GM10248 (cell line): ENCODE measurements at places on chromosomes 11 and 22.

- no peak for DNase-seq
Observed at GRCh38 chr11:112237451-112237850, 11.2 kb downstream of the PTS start.

GRCh38 chr11:36803084-36803483 is 205.0 kb upstream of the RAG2 start:
- DNase-seq, result no peak

GRCh38 chr11:120486138-120486537 is 25.4 kb upstream of the GRIK4 start:
- no peak for DNase-seq

DNA sequence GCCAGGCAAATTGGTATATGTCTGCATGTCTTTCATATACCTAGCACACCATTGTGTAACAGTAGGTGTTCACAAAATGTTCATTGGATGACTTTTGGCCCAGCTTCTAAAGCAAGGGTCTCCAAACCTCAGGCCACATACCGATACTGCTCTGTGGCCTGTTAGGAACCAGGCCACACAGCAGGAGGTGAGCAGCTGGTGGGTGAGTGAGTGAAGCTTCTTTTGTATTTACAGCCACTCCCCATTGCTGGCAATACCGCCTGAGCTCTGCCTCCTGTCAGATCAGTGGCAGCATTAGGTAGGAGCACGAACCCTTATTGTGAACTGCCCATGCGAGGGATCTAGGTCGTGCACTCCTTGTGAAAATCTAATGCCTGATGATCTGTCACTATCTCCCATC is 836.6 kb downstream of the NTM start:
- DNase-seq, result no peak

DNA sequence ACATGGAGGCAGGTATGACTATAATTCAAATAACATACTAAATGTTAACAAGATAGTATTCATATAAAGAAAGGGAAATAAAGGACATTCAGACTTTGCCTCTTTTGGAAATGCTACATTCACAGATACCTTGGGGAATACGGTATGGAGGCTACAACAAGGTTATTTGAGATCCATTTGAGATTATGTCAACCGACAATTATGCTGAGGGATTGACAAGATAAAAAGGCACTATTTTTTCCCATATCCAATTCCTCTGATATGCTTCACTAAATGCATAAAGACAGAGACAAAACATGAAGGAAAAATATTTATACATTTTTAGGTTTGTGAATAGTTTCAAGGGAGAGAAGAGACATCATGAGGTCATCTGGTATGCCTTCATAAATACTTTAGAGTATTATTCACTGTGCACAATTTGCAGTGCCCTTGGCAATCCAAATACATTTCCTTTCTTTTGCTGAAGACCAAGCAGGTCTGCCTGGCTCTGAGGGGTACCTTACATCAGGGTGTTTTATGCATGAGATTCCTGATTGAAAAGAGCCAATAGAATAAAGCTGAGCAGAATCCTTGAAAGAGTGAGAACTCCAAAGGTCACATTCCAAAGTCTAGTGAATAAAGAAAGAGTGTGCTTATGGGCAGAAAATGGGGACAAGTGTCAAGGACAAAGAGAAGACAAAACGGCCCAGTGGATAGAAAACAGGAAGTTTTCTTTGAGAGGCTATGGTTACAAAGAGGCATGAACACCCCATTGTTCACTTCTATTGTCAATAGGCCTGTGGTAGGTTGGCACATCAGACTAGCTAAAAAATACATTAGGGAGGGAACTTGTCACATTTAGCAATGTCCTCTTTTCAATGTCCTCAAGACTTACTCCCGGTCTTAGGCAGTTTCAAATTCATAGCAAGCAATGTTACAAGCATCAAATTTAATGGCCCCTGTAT is 455.8 kb downstream of the LRRC4C start:
- no peak for DNase-seq

GRCh38 chr11:126694065-126694625 is 306.4 kb downstream of the KIRREL3 start:
- DNase-seq, result no peak

GRCh38 chr11:122721201-122721963 is 65.9 kb downstream of the UBASH3B start:
- DNase-seq, result no peak

DNA sequence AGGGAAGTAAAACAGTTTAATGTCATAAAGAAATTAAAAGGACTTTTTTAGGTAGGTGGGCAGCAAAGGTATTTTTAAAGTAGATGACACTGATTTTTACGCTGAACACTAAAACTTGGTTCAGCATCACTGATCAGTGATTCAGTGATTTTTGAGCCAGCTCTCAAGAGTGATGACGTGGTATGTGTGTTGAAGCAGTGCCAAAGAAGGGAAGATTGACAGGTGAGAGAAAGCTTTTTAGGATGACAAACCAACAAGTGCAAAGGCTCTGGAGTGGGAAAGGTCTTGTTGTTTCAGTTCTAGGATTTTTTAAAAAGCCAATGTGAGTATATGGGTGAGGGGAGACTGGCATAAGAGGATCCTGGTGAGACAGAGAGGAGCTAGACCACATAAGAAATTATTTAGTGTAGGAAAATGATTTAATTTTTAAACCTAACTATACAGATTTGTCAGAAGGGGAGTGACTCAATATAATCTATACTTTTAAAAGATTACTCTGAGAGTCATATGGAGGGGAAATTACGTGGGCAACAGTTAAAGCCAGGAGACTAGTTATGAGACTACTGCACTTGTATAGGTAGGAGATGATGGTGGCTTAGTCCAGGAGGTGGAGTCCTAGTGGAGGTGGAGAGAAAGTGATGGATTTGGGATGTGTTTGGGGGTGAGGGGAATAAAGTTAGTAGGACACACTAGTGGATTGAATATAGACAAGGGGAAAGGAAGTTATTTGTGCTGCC is 17.6 kb upstream of the CALCB start:
- DNase-seq, result no peak

- DNase-seq, result no peak
Observed at GRCh38 chr11:122772945-122773344, 65.4 kb upstream of the CRTAM start.

GRCh38 chr11:78392854-78393253 is 24.8 kb downstream of the GAB2 start:
- no peak for DNase-seq

GRCh38 chr11:121451178-121451985 is 732 bp upstream of the SORL1 start:
- no peak for DNase-seq

- DNase-seq, result no peak
Observed at GRCh38 chr11:15500643-15501042, 385.9 kb downstream of the INSC start.

- DNase-seq, result peak; percentile 82
Observed at GRCh38 chr11:2419638-2420501, 19.3 kb downstream of the TSSC4 start.

GRCh38 chr11:27328614-27329013 is 34.4 kb downstream of the CCDC34 start:
- no peak for DNase-seq

GRCh38 chr11:34327804-34328631 is 29.8 kb downstream of the ABTB2 start:
- DNase-seq, result no peak

GRCh38 chr11:61333550-61334433 is 764 bp downstream of the TKFC start:
- no peak for DNase-seq

DNA sequence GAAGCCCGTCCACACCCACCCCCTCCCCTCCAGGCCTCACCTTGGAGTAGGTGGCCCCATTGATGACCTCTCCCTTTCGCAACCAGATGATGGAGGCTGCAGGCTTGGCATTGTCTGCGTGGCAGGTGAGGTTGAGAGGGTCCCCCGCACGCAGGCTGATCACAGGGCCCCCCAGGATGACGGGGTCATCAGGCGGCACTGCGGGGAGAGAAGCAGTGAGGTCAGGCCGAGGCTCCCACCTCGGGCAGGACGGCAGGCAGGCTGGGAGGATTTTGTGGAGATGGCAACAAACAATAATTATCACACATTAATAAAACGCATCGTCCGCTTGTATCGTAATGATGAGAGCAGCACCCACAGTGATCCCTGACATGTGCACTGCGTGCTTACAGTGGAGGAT is 117.8 kb downstream of the ST3GAL4 start:
- DNase-seq, result no peak

DNA sequence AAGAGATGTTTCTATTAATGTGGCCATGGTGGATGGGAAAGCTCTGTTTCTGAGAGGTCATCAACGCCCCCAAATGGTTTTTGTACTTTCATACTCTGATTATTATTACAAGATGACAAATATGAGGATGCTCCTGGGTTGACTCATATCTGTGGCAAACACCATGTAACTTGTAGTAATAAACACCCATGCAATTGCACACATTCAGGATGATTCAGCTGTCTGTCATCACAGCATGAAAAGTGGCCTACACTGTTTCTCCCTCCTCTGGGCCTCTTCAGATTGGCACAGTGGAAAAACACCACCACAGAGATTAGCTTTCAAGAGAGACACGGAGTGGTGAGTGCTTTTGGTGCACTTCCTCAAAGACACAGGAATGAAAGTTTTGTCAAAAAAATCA is 85.4 kb downstream of the MTNR1B start:
- DNase-seq, result no peak

DNA sequence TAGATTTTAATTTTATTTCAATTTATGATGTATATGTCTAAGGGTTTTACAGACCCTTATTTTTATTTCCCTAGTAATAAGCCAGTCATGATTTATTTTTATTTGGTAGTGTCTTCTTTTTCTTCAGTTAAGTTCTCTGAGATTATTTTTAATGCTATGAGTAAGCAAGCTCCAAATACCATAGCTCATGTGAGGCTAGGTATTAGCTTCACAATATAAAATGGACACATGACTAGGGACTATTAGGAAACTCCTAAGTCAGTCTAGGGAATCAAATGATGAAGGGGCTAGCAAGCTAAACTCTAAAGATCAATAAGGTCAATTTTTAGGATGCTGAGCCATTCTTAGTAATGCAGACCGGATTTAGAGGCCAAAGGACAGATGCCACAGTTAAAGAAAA is 45.9 kb downstream of the CKAP5 start:
- DNase-seq, result no peak

DNA sequence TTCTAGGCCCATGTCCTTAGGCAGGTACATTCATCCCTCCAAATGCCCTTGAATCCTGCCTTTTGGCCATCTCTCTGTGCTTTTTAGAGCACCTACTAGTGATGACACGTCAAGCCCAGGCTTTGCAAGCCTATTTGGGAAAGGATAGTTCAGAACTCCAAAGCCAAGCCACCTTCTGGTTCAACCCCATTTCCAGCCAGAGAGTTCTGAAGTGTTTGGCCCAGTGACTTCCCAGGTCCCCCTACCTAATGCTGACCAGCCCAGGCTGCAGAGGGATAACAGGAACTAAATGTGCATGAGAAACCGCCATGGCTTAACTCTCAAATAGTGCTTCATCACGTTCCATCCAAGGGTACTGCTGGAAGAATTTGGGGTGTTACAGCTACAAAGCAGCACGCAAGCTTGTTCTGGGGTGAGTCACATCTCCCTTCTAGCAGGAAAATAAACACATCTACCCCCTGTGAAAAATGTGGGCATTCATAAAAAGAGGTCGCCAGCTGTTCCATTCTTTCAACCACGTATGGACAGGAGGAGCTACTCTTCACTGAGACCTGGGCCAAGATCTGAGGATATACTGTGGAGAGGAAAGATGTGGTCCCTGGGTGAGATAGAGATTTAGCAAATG is 2.0 kb upstream of the FXYD6 start:
- no peak for DNase-seq

- DNase-seq, result no peak
Observed at GRCh38 chr11:69368119-69368880, 74.3 kb downstream of the MYEOV start.

DNA sequence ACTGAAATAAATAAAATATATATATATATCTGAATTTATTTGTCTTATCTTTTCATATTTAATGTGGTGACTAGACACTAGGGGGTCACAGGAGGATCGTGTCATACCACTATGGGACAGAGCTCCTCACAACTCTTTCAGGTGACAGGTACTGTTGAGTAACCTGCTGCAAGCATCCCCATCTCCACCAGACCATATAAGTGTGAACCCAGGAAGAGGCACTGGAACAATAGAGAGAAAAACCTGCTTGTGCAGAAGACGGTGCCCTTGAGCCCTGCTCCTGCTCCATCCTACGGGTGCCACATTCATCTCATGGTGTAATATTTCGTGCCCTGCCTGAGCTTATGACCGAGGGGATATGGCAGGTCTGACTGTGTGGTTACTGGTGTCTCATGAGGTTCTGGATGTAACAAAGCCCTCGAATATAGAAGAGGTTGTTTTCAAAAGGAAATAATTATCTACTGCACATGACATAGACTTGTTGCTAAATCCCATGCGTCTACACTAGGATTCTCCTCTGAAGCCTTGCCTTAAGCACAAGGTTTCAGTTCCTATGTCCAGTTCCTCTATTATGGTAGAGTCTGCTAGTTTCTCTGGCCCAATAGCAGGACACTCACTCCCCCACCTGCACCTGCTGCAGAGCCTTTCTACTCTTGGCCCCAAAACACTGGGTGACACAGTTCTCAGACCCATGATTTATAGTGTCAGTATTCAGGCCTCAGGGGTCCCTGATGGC is 70.4 kb downstream of the GGTLC2 start:
- peak; percentile 61 for DNase-seq

DNA sequence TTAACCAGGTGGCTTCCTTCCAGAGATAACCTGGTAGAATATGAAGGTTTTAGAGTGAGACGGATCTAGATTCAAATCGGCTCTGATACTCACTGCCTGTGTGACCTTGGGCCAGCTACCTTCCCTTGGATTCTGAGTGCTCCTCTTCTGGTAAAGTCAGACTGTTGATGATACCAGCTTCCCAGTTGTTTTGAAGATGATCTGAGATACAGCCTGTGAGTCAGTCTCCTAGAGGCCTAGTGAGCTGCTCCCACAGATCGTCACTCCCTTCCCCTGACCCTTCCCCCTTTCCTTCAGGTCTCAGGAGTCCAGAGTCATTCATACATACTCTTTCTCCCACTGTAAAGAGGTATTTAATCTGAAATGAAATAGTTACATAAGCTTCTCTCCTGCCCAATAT is 207.8 kb downstream of the GRIK4 start:
- DNase-seq, result no peak

- no peak for DNase-seq
Observed at GRCh38 chr22:39153220-39153717, 789 bp upstream of the CBX7 start.

DNA sequence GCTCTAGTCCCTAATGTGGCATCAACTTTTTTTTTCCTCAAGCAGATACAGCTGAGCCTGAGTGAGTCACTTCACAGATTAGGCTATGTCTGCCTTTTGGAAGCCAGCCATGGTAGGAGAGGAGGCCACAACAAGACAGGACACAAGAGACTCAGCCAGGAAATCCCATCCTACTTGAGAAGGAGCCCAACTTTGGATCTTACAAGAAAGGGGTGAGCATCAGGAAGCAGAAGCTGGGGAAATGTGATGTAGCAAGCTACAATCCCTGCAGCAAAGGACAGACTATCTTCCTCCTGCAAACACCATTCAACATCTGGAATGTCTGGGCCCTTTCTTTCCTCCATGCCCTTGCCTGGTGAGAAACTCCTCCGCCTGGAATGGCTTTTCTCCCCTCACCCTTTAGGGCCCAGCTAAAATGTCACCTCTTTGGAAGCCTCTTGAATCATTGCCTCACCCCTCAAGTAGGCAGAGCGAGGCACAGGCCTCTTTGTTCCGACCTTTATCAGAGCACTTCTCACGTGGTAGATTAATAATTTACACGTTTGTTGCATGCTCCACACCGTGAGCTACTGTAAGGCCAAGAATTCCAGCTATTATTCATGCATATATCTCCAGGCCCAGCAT is 156.4 kb upstream of the PITPNB start:
- no peak for DNase-seq
